ENCODE measurements at places on chromosomes 11 and 22. TPM values are rescaled to one million over a fixed set of nuclear protein-coding genes. Genes with fewer than 3 reads are reported as not detected.

GRCh38 chr11:43830928-43831440, 49.6 kb upstream of the ALKBH3 start:
- H3K36me3 ChIP-seq, result no peaks in the 10 kb centered on the region
- H3K4me3 ChIP-seq, result no peak overlapping the region
- H3K4me1 ChIP-seq, result no peaks in the 10 kb centered on the region
- H3K27me3 ChIP-seq, result no peaks in the 10 kb centered on the region

DNA sequence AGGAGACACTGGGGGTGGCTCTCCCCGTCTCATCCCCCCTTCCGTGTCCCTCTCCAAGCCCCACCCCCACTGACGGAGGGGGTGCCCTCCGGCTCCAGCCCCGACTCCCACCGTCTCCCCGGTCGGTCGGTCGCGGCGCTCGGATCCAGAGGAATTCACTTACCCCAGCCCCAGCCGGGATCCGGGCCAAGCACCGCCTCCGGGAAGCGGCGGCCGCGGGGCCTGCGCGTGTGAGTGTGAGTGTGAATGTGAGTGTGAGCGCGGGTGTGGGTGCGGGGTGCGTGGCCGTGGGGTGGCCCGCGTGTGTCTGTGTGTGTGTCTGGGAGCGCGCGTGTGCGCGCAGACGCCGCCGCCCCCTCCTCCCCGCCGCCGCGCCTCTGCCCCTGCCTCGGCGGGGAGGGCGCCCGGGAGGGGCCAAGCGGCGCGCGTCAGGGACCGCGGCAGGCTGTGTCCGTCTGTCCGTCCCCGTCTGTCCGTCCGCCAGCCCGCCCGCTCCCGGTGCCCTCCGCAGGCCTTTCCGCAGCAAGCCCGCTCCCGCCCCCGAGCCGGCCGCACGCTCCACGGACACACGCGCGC, at the start of gene ELFN2:
Gene ELFN2 (minus strand): TSS at position 345 of the 576 bp plus-strand sequence. CDS start 51,945 bp downstream, outside the sequence.
- H3K27me3 ChIP-seq, result peaks cover 13% of the 10 kb centered on the region
- H3K27ac ChIP-seq, result no peak within 1 kb of the TSS
- H3K4me3 ChIP-seq, result no peak within 1 kb of the TSS
- DNase-seq, result no peak

DNA sequence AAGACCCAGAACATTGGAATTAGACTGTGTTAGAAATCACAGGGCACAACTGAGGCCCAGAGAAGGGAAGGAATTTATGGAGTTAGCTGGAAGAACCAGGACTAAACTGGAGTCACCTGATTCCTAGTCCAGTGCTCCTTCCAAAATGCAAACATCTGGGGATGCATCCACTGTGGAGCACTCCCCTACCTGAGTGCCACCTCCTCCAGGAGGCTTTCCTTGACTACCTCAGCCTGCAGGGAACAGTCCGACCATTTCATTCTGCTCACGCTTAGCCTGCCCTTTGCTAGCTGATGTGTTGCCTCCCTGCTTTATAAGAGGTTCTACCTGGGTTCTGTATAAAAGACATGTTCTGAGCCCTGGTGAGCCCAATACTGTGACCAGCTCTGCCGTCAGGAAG, 24.0 kb downstream of the CHRDL2 start:
- no peak overlapping the region for H3K27ac ChIP-seq
- DNase-seq, result no peak
- H3K4me1 ChIP-seq, result no peaks in the 10 kb centered on the region
- H3K4me3 ChIP-seq, result no peak overlapping the region

Gene SMC1B
- total RNA-seq, result not detected

DNA sequence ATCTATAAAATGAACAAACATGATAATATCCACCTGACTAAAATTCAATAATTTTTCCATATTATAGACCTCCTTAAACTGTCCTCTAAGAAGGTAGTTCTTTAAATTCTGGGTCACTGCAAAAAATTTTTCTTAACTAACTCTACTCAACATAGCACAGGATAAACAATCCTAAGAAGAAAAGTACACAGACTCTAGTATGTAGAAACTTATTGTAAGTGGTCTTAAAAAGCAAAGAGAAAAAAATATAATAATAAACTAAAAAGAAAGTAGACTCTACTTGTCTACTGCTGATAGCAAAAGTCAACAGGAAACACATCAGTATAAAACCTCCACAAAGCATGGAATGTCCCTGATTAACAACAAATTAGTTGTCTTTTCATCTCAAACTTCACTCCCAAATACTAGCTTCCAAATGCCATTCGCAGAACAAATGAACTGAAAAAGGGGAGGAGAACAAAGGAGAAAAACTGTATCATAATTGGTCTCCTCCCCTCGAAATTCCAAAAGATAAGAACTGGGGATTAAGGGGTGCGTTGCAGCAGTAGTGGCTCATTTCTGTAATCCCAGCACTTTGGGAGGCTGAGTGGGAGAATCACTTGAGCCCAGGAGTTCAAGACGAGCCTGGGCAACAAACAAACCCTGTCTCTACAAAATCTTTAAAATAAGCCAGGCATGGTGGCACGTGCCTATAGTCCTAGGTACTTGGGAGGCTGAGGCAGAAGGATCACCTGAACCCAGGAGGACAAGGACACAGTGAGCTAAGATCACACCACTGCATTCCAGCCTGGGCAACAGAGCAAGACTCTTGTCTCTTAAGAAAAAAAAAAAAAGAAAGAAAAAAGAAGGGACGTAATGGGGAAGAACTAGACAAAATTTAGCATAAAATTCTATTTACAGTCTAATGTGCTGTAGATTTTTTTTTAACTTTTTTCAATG, 6.5 kb downstream of the FCHSD2 start:
- peaks cover 38% of the 10 kb centered on the region for H3K4me1 ChIP-seq
- no peak overlapping the region for H3K27ac ChIP-seq
- no peak overlapping the region for H3K4me3 ChIP-seq
- H3K27me3 ChIP-seq, result no peaks in the 10 kb centered on the region
- no peak for DNase-seq
- H3K36me3 ChIP-seq, result peaks cover 21% of the 10 kb centered on the region

DNA sequence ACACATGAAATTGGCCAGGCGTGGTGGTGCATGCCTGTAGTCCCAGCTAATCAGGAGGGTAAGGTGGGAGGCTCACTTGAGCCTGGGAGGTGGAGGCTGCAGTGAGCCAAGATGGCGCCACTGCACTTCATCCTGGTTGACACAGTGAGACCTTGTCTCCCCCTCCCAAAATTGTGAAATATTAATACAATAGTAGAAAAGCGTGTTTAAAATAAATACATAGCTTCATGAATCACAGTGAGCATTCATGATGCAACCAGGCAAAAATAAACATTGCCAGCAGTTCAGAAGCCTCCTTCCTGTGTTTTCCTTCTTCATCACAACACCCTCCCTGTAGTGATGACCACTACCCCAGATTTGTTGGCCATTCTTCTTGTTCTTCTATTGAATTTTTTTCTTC, 4.3 kb upstream of the TEAD1 start:
- H3K36me3 ChIP-seq, result no peaks in the 10 kb centered on the region
- peaks cover 32% of the 10 kb centered on the region for H3K27me3 ChIP-seq
- H3K4me1 ChIP-seq, result peaks cover 10% of the 10 kb centered on the region
- no peak overlapping the region for H3K27ac ChIP-seq
- no peak for DNase-seq
- H3K4me3 ChIP-seq, result no peak overlapping the region

GRCh38 chr11:118915941-118916841, 9.5 kb downstream of the BCL9L start:
- peaks cover 99% of the 10 kb centered on the region for H3K4me1 ChIP-seq
- peak overlapping the region; percentile 53 for H3K4me3 ChIP-seq
- no peak for DNase-seq

DNA sequence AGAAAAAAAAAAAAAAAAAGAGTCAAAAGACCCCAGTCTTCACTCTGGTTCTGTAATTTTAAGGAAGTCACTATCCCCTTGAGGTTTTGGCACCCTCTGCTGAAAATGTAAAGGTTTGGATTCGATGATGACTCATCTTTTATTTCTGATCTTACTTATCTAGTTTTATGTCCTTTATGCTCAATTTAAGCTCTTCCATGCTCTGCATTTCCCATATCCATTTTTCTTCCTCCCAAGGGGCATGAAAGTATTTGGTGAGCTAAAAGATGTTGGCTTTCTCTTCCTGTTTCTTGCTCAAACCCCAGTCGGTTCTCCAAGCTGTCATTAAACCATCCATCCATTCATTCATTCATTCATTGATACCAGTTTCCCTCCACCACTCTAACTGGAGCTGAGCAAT, 61.0 kb upstream of the CDON start:
- no peak for DNase-seq
- H3K36me3 ChIP-seq, result no peaks in the 10 kb centered on the region
- H3K4me1 ChIP-seq, result no peaks in the 10 kb centered on the region
- no peak overlapping the region for H3K27ac ChIP-seq

GRCh38 chr11:44110231-44110679, 14.8 kb downstream of the EXT2 start:
- no peaks in the 10 kb centered on the region for H3K27me3 ChIP-seq
- no peaks in the 10 kb centered on the region for H3K4me1 ChIP-seq
- no peak overlapping the region for H3K27ac ChIP-seq

DNA sequence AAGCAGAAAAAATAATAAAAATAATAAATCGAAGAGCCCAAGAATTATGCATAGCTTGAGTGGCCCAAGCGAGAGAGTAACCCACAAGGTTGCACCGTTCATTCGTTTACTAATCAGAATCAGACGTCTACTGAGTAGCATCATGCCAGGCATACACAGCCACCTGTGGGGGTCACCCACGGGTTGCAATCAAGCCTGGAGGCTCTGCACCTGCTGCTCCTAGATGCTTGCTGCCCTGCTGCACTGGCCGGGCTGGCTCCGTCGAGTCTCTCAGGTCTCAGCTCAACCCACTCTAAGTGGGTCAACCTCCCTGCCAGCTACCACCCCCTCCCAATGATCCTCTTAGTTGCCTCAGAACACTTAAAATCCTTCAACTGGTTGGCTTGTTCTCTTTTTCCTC, 2.0 kb upstream of the TESMIN start:
- no peak overlapping the region for H3K4me3 ChIP-seq
- DNase-seq, result no peak
- peaks cover 12% of the 10 kb centered on the region for H3K36me3 ChIP-seq
- no peak overlapping the region for H3K27ac ChIP-seq
- peaks cover 3% of the 10 kb centered on the region for H3K4me1 ChIP-seq
- H3K27me3 ChIP-seq, result no peaks in the 10 kb centered on the region

Gene AP1B1
- total RNA-seq, result 40.8 TPM

GRCh38 chr11:110431051-110431672, 1.4 kb downstream of the FDX1 start:
- no peak for DNase-seq
- peak overlapping the region; percentile 97 for H3K4me3 ChIP-seq
- peaks cover 58% of the 10 kb centered on the region for H3K4me1 ChIP-seq
- no peaks in the 10 kb centered on the region for H3K27me3 ChIP-seq

DNA sequence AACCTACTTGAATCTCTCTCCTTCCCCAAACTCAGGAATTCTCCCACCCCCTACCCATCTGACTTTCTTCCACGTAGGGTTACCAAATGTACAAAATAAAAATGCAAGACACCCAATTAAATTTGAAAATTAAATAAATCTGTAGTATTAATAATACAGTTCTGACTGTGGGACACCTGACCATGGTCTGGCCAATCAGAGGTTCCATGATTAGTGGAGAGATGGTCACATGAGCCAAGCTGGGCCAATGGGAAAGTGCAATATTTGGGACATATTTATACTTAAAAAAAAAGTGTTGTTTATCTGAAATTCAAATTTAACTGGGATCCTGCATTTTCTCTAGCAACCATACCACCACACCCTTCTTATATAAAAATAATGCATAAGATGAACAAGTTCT, 29.8 kb upstream of the ASPHD2 start:
- H3K4me1 ChIP-seq, result no peaks in the 10 kb centered on the region
- H3K27me3 ChIP-seq, result no peaks in the 10 kb centered on the region
- H3K27ac ChIP-seq, result no peak overlapping the region
- H3K36me3 ChIP-seq, result no peaks in the 10 kb centered on the region
- H3K4me3 ChIP-seq, result no peak overlapping the region

Gene WT1
- not detected for total RNA-seq

Gene RASL10A
- not detected for total RNA-seq

Gene SCGB1C1
- total RNA-seq, result not detected

Gene B4GALNT4
- total RNA-seq, result 0.99 TPM

Gene IL17REL
- 0.57 TPM for total RNA-seq

Gene GRIA4
- not detected for total RNA-seq

Gene MOGAT2
- total RNA-seq, result not detected

GRCh38 chr22:19497245-19497644, 17.5 kb downstream of the CDC45 start:
- no peak for DNase-seq
- H3K36me3 ChIP-seq, result no peaks in the 10 kb centered on the region
- no peak overlapping the region for H3K4me3 ChIP-seq
- no peak overlapping the region for H3K27ac ChIP-seq

Gene JHY
- total RNA-seq, result 1.9 TPM

Gene CXCR5
- total RNA-seq, result 4.8 TPM

DNA sequence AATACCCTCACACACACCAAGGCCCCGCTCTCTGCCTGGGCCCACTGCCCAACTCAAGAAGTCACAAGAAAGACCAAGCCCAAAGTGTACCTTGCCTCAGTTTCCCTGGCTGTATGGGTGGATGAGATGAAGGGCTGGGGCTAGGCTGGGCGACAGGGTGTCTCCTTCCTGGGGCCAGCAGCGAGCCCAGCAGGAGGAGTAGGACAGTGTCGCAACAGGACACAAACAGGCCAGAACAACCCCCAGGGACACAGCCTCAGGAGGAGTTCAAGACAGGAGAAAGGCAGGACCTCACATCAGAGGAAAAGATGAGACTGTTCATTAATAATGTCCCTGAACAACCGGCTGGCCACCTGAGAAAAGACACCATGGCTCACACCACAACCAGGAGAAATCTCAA, 13.3 kb downstream of the CSNK1E start:
- peaks cover 26% of the 10 kb centered on the region for H3K36me3 ChIP-seq
- no peak overlapping the region for H3K27ac ChIP-seq
- peaks cover 10% of the 10 kb centered on the region for H3K4me1 ChIP-seq
- no peak for DNase-seq
- no peak overlapping the region for H3K4me3 ChIP-seq

DNA sequence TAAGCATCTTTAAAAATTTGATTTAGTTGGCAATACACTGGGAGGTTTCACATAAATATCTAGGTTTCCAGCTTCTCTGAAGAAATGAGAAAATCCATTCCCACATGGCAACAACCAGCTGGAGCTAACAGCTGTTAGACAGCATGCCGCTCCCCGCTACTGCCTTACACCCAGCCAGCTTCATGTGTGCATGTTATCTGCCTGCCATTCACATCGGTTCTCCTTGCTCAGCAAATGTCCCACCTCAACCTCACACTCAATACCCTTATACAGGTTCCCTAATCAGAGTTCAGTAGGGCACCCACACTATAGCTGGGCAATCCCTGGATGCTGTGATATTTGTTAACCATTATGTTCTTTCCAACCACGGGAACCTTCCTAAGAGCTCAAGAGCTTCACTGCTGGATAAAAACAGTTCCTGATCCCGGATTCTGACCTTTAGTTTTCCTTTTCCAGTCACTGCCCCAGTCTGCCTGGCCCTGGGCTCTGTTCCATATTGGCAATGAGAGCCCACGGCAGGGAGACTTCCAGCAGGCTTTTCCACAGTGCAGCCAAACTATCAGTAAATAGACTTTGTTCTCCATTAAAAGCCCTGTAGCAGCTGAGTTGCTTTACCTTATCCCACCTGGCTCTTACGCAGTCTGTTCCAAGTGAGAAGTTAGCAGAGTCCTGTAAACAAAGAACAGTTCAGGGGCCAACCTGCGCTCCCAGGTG, 8.6 kb downstream of the RPUSD4 start:
- peaks cover 86% of the 10 kb centered on the region for H3K36me3 ChIP-seq
- no peaks in the 10 kb centered on the region for H3K27me3 ChIP-seq
- H3K4me3 ChIP-seq, result no peak overlapping the region
- no peak for DNase-seq
- H3K27ac ChIP-seq, result no peak overlapping the region

Gene FOSL1
- 2.7 TPM for total RNA-seq
